ENCODE measurements at places on chromosomes 5 and 9.

GRCh38 chr5:69046375-69046957, 47.3 kb upstream of the SLC30A5 start:
- DNase-seq: no peak

DNA sequence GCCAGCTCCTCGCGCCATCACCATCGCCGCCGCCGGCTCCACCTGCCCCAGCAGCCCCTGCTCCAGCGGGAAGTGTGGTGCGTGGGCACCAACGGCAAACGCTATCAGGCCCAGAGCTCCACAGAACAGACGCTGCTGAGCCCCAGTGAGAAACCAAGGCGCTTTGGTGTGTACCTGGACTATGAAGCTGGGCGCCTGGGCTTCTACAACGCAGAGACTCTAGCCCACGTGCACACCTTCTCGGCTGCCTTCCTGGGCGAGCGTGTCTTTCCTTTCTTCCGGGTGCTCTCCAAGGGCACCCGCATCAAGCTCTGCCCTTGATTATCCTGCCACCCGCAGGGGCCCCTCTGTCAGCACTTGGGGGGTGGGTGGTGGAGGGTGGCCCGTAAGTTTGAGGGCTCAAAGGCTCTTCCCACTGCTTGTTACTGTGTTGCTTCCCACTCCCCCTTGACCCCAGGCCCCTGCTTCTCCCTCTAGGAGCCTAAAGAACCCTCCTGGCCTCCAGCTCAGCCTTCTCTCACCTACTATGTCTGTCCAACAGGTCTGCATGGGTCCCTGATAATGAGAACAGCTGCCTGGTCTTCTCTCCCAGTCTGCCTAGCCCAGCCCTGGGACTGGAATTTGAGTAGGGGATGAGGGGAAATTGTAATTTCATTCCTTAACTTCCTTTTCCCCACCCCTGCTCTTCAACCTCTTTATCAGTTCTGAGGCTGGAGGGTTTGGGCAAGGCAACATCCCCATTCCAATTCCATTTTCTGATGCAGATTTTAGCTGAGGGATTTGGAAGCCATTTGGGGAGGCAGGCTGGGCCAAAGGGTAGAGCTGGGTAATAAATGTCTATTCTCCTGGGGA, 9.0 kb downstream of the RACK1 start:
- DNase-seq: no peak

DNA sequence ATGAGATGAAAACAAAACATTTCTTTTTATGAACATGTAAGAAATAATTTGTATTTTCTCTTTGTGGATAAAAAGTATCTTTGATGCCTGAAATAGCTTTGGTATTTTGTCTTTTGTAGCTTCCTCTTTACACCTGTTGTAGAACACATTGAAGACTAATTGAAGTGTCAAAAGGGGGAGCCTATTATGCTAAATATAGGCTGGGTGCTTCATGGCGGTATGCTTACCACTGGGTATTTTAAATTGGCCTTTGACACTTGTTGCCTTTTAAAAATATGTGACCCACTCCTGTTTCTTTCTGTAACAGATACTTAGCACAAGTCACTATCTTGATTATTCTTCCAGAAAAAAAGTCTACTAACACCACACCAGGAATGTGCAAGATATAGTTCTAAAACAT, 226.4 kb downstream of the KIAA0825 start:
- DNase-seq: no peak

- no peak for DNase-seq
Observed at GRCh38 chr9:3977614-3978112, 322.2 kb downstream of the GLIS3 start.

DNA sequence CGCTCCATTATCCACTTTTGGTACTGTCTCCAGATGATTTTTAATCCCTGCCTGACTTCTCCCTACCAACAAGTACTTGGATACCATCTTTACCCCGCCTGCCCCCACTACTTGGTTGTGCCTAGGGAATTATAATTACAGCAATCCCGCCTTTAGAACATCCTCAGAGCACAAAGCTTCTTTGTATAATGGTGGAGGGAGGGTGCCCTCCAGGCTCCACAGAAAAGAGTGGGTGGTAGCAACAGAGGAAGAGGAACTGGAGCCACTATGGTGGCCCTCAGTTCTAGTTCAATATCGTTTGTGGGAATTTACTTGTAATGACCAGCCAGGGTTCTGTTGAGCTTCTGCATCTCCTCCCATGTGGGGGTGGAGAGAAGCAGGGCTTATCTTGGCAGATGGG, 79.0 kb upstream of the RNF38 start:
- DNase-seq: peak; percentile 61

DNA sequence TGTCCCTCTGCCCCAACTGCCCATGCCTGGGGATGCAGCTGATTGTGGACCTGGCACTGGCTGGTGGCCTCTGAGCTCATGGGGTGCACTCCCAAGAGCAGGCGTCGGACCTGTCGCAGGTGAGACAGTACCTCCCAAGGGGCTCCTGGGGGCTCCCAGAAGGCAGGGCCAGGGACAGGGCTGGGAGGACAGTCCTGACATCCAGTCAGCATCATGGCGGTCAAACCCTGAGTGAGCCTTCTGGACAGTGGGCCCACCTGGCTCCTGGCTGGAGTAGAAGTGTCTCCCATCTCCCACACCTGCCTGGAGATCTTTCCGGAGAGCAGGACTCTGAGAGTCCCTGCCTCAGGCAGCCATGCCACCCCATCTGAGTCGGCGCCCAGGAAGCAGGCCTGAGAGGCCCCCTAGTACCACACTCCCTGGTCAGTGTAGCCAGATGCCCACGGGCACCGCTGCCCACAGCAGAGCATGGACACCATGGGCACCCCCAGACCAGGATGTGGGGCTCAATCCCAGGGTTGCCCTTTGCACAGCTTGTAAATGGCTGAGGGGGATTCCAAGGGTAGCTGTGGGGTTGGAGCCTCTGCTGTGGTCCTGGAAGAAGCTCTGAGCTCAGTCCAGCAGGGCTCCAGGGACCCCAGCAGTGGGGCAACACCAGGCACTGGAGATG, 6.6 kb downstream of the LCN9 start:
- no peak for DNase-seq

- DNase-seq: no peak
Observed at GRCh38 chr5:21807953-21808352, 1045.2 kb downstream of the CDH12 start.

GRCh38 chr5:92574023-92574422, 1007.0 kb downstream of the NR2F1-AS1 start:
- DNase-seq: no peak

DNA sequence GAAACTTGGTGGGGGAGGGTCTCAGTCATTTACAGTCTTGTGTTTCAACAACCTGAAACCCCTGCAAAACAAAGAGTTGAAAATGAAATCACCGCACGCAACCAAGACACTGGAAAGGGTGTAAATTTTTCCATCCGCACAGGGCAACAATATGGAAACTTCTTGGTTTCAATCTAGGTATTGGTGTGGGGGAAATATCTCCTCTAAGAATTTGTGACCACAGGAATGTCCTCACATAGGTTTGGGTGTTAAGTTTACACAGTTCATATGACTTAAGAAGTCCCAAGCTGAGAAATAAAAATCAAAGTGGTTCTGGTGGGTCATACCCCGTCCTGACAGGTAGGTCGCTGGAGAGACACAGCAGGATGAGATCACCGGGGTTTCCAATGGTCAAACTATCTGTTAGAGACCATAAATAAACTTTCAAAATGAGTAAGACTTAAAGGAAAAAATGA, 51.9 kb upstream of the PIP5K1B start:
- DNase-seq: no peak

DNA sequence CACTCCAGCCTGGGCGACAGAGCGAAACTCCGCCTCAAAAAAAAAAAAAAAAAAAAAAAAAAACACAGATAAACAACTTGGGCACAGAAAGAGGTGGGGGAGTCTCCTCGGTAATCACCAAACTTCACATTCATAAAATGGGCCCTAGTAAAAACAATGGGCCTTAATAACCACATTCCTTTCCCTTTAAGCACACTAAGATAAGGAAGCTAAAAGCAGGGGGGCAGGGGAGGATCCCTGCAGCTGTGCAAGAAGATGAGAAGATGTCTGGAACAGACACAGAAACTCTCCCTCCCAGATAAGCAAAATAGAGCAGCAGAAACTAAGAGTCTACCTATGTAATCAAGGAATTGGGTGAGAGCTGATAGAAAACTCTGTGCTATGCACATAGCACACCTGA, 111.2 kb upstream of the FAM174A start:
- no peak for DNase-seq

DNA sequence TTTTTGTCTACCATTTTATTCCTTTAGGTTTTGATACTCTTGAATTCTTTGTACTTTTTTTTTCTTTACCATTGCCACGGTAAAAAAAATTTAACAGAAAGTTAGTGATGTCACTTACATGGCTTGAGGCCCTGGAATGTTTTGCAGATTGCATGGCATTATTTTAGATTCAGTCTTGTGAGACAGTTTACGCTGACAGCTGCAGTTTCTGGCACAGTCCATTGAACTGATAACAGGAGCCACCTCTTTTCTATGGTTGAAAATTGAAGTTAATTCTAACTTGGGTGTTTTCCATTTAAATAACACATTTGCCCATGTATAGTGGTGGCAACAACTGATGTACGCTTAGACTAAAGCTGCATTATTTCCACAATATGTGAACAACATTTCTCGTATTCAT, 1028.5 kb downstream of the CDH18 start:
- DNase-seq: no peak

DNA sequence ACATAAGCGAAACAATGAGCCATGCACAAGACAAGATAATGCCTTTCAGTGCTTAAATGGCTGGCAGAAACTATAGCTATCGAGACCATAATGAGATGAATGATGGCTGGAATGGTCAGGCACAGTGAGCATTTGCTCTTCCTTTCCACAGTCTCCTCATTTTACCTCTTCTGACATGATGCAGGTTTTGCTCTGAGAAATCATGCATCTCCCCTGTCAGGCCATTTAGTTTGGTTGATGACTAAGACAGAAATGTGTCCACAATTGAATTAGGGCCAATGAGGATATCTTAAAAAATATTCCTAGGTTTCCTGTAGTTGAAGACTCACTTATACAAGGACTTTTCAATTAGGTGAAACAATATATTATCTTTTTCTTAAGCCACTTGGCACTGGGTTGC, 475.1 kb downstream of the TMEM232 start:
- no peak for DNase-seq

GRCh38 chr5:74919487-74919886, 53.3 kb upstream of the FAM169A start:
- DNase-seq: no peak

DNA sequence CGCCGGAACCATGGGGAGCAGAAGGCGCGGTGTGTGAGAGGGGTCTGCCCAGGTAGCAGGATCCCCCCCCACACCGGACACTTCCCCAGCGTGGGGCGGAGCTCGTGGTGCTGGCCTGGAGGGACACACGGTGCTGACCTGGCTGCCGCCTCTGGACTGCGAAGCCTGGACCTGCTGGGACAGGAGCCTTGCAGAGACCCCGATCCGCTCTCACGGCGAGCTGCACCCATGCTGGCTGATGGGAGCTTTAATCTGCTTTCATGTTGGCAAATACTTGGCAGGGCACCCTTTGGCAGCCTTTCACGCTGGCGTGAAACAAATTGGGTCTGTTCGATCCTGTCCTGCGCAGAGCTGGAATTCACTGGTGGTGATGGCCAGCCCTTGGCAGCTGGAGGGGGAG, 7.4 kb downstream of the NKD2 start:
- DNase-seq: peak; percentile 49

DNA sequence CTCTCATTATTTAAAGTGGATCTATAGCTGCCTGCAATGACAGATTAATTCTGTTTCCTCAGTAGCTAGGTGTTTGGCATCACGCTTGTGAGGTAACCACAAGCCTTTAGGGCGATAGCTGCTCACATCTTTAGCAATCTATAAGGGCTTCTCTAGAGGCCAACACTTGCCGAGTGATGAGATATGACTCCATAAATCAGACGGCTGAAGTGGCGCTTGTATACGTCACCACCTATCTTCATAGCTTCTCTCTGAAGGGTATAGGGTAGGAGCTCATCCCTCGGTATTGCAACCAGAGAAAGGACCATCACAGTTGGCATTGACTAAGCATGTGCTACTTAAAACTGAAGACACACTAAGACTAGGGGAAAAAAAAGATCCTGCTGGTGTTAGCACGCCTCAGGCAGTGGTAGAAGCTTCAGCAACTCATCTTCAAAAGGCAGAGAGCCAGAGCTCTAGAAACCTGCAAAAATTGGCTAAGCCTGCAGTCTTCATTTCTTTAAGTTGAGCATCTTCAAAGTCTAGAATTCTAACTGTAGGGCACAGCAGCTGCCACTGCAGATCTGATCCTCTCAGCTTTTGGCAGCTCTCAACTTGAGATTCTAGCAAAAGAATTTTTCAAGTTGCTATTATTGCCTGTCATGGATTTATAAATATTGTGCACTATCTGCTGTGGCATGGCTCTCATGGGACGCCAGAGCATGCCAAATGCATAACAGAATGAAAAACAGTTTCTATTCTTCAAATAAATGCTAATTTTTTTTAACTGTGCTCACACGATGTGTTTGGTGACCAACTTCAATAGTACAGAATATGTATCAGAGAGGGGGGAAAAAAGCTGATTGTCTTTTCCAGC, 37.5 kb downstream of the PSMB7 start:
- no peak for DNase-seq

DNA sequence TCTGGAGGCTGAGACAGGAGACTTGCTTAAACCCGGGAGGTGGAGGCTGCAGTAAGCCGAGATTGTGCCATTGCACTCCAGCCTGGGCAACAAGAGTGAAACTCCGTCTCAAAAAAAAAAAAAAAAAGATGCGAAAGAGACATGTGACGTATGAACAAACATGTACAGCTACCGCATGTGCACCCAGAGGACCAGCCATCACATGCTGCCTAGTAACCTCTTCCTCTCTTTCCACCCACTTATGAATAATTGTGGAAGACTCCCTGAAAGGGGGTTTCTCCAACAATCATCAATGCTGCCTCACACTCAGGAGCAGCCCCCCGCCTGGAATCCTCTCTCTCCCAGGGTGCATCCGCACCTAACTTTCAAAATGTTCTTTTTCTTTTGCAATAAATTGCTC, 2.2 kb downstream of the SARDH start:
- no peak for DNase-seq

GRCh38 chr9:87085521-87085920, 138.2 kb upstream of the GAS1 start:
- no peak for DNase-seq

DNA sequence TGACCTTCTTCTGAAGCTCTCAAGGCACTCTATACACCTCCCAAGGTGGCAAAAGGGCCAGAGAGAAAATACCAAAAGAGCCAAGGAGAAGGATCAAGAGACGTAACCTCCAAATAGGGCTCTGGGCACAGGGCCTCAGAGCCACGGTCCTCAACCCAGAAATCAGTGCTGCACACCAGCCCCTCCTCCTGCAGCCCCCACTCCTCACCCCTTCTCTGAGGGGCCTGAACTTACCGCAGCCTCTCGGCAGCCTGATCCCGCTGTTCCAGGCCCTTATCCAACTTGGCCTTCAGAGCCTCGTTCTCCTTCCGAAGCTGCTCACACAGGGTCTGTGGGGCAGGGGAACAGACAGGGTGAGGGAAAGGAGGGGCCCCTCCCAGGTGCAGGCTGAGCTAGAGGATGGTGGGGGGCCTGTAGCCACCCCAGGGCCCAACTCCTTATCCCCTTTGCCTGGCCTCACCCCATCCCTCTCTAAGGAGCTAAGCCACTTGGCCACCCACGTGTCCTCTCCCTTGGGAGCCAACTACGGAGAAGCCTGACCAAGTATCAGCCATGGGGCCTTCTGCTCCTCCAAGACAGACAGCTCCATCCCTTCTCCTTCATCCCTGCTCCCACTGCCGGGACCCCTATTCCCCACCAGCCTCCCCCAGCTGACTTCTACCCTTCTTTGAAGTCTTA, 28.8 kb downstream of the TNIP1 start:
- peak; percentile 7 for DNase-seq

GRCh38 chr9:2727966-2728613, 10.8 kb downstream of the KCNV2 start:
- DNase-seq: no peak

GRCh38 chr9:6877671-6878161, 119.9 kb downstream of the KDM4C start:
- DNase-seq: no peak

Data from amygdala (tissue), 56 donors.